ENCODE measurements at places on chromosomes 5 and 9.

- DNase-seq: no peak
Observed at GRCh38 chr5:545641-546375, 21.6 kb upstream of the SLC9A3 start.

DNA sequence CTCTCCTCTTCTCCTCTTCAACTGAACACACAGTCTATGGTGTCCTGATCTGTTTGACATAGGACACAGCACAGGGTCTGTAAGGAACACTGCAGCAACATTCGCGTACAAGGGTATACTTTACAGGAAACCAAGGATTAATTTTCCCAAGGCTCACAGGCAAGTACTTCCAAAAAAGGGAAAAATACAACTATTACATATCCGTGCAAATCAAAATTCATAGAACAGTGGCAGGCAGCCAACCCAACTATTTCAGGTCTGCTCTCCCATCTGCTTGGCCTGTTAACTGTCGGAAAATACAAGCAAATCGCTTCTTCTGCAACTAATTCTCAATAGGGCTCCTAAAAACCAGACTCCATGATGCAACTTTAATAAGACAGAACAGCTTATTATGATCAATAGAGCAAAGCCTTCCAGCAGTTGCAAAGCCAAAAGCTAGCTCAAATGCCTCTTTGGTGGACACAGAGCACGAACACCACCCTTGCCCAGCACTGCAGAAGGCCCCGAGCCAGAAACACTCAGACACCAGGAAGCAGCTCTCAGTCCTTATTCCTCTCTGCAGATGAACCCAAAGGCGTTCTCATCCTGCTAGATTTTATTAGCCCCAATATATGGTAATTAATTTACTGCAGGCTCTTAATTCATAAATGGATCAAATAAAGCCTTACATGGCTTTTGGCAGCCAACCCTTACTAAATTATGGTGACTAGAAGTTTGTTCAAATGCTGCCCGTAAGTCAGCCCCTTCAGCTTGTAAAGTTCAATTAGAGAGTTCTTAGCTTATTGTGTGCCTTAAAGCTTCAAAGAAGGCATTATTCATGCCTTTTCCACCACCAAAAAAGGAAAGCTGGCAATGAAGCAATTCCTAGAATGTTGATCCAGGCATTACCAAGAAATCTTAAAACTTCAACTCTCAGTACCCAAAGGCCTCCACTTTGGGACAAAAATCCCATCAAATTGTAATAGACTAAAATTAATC, 68.8 kb downstream of the ZNF608 start:
- DNase-seq: no peak

DNA sequence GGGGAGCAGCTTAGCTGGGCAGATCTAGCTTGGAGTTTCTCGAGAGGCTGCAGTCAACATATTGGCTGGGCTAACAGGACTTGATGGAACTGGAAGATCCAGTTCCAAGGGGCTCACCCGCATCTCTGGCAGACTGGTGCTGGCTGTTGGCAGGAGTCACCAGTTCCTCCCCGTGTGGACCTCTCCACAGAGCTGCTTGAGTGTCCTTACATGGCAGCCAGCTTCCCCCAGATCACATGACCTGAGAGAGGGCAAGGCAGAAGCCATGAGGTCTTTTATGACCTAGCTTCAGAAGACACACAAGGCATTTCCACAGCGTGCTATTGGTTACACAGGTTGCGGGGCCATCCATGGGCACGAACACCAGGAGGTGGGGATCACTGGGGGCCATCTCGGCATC, 26.4 kb upstream of the RXRA start:
- no peak for DNase-seq

- no peak for DNase-seq
Observed at GRCh38 chr9:70581955-70582350, 167.5 kb upstream of the KLF9 start.

DNA sequence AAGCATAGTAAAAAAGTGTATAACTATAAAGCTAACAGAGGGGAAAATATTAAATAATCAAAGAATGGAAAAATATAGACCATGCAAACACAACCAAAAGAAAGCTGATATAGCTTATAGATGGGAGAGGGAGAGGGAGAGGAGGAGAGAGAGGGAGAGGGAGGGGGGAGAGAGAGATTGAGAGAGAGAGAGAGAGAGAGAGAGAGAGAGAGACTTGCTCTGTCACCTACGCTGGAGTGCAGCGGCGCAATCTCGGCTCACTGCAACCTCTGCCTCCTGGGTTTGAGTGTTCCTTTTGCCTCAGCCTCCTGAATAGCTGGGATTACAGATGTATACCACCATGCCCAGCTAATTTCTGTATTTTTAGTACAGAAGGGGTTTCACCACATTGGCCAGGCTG, 110.6 kb downstream of the RAPGEF6 start:
- DNase-seq: no peak

GRCh38 chr5:1171340-1171941, 30.0 kb upstream of the SLC6A19 start:
- DNase-seq: no peak

- DNase-seq: no peak
Observed at GRCh38 chr9:107805201-107805600, 315.6 kb upstream of the KLF4 start.

DNA sequence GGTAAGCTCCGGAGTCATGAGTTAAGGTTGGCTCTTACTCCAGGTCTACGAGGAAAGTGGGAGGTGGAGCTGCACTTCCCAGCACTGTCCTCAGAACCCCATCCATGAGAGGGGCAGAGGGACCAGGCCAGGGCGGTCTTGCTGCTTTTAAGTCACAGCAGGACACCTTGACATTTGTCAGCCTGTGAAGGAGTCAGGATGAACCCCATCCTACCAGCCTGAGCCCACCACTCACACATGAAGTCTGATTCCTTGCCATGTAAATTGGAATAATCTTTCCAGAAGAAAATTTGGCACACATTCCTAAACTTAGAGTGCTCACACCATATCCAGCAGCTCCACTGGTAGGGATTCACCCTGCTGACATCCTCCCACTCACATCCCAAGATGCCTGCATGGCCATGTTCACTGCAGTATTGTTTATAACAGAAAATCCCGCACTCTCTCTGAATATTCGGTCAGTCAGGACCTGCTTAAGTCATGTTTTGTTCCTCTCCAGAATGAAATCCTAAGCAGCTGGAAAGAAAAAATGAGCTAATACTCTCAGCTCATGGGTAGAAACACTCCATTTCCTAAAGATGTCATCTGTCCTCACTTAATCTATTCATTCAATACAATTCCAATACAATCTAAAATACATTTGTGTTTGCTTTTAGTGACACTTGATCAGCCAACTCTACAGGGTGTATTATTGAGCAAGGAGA, 79.3 kb upstream of the COL5A1 start:
- DNase-seq: no peak

DNA sequence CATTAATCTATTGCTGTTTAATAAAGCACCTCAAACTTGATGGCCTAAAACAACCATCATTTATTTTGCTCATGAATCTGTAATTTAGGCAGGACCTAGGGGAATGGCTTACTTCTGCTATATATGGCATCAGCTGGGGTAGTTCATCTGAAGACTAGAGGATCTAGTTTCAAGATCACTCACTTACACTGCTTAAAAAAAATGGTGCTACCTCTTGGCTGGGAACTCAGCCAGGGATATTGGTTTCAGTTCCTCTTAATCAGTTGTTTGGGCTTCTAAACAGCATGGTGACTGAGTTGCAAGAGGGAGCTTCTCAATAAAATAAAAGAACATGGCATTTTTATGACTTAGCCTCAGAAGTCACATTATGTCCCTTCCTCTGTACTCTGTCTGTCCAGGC, 142.0 kb downstream of the FAM114A2 start:
- DNase-seq: no peak

GRCh38 chr9:9585920-9586319, 1026.9 kb downstream of the PTPRD start:
- DNase-seq: no peak

DNA sequence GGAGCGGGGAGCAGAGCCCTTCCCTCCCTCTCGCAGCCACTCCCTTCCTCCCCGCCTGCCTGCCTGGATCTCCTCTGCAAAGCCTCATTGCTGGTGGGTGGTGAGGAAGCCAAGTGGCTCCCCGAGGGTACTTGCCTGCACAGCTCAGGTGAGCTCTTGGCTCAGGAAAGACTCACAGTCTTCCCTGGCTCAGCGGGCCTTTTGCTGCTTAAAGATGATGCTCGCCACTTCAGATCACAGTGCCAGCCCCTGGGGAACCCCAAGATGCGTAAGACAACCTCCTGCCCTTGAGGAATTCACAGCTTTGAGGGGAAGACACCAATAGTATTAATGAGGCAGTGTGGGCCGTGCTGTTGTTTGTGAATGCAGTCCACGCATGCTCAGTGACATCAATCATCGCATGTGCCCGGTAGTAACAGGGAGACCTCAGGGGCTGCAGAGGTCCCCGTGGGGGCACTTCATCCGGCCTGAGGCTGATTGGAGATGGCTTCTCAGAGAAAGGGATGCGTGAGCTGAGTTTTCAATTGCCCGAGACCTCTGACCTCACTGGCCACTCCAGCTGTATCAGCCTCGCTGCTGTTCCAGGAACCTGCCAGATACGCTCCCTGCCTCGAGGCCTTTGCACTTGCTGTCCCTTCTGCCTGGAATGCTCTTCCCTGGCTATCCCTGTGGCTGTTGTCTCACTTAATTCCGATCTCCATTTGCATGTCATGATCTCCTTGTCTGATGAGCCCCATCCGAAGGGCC, 36.8 kb downstream of the ERGIC1 start:
- no peak for DNase-seq

DNA sequence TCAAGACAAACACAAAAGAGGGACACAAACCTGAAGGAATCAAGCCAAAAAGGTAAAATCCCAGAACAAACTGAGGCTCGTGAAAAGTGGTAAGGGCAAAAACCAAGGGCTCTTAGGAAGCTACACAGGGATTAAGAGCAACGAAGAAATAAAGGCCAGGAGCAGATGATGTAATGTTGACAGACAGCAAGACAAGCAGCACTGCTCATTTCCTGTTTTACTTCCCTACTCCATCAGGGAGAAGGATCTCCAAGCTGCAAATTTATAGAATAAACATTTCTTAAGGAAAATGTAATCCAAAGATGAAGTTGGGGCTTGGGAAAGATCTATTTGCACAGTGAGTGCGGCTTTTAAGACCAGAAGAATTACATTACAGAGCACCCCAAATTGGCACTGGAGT, 182.3 kb upstream of the MAP1B start:
- DNase-seq: no peak

GRCh38 chr5:159797261-159797970, 118.9 kb upstream of the ADRA1B start:
- no peak for DNase-seq

- DNase-seq: no peak
Observed at GRCh38 chr5:65262649-65263059, 219.1 kb downstream of the ADAMTS6 start.

GRCh38 chr5:158644301-158644700, 455.4 kb downstream of the EBF1 start:
- DNase-seq: no peak

DNA sequence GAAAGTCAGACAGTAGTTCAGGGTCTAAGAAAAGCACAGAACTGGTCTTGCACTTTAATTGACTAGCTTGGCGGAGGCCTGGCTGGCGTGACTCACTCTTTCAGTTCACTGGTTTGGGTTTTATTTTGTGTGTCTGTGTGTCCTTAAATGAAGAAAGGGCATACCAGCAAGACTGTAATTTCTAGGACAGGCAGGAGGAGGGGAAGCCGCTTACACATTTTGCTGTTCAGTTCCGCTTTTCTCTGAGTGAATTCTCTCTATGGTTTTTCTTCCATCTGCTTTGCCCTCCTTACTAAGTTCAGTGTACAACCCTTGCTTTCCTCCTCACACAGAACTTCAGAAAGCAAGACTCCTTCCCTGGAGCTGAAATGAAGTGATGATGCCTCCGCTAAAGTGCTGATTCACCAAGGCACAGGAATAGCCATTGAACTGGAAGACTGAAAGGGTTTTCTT, 150.8 kb downstream of the MEF2C start:
- no peak for DNase-seq

DNA sequence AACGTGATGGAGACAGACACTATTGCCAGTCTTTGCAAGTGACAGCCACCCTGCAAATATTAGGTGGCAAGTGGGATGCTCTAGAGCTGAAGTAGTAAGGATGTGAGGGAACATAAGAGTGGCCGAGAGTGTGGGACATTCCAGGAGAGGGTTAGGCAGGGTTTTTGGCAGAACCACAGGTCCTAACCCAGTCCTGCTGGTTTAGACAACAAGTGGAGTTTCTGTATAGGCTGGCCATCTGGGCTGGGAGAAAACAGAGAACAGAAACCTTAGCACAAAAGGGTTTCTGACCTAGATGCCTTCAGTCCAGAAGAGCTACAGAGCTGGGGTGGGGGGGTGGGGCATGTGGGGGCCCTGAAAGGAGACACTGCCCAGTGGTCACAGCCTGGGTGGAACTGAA, 107.4 kb downstream of the TMEM174 start:
- DNase-seq: no peak

GRCh38 chr9:21077781-21078180, at the start of gene IFNB1:
IFNB1 (minus strand) TSS chr9:21077942; CDS start chr9:21077869, 73 bp downstream.
- DNase-seq: no peak

DNA sequence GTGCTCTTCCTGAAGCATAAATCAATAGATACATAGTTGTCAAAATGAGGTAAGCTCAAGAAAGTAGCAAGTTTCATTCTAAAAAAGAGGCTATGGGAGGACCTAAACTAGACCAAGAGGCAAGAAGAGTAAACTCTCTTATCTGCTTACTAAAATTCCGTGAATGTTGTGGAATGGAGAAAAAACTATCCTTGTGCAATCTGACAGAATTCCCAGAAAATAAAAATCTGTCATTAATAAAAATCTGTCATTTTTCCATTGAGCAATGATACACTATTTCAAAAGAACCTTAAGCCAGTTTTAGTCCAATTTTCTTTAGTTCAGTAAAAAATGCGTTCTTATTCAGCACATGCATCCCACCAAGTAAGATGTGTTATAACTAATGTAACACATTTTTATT, 15.9 kb upstream of the FANCC start:
- DNase-seq: no peak

DNA sequence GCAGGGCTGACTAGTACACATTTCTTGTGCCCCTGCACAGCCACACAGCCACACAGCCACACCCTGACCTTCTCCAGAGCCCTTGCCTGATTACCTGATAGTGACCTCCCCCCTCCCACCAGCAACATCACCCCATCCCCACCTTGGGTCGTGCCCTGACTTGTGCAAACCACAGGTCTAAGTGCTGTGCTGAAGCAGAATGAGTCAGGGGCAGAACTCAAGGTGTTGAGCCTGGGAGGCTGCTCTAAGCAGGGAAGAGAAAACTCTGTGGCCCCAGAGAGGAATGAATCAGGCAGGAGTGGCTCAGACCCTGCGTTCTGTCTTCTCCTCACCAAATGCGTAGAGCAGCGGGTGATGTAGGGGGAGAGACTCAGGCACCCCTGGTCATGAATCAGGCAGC, 24.3 kb upstream of the FAT2 start:
- no peak for DNase-seq

- no peak for DNase-seq
Observed at GRCh38 chr5:82406205-82406773, 128.1 kb upstream of the RPS23 start.

DNA sequence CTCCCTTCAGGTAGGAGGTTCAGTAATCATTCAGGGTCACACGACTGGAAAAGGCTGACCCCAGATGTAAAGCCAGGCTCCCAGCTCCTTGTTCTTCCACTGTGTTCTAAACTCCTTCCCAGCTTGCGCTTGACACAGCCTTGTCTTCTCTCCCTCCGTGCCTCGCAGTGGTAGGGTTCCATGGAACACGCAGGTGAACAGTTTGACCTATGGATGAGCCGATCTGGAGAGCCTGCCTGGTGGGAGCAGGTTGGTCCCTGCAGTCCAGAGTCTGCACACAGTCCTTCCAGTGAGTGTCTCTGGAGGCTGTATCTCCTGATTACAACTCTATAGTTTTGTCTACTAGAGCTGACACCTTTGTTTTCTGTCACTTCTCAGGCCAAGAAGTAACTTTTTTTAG, 85.9 kb downstream of the IQGAP2 start:
- DNase-seq: no peak
